MM.1S (cell line): ENCODE measurements at places on chromosomes 4 and X.
A peak's percentile ranks its signal among the peaks of the same experiment; 100 is the strongest.

GRCh38 chr4:39433878-39434492 lies 24.7 kb downstream of the RPL9 start:
- DNase-seq = no peak

DNA sequence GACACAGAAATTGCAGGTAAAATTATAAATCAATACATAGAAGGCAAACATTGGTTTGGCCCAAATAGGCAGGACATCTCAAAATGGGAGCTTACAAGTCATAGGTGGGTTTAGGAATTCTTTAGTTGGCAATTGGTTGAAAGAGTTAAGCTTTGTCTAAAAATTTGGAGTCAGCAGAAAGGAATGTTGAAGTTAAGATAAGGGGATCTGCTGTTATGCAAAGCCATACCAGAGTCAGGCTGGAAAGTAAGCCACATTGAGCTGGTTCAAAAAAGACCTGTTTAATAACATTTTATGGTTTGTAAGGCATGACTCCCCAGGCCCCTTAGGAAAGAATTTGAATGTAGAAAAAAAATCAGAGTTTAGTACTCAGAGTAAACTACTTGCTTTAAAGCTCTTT lies 92.6 kb downstream of the IL13RA2 start:
- DNase-seq = no peak

DNA sequence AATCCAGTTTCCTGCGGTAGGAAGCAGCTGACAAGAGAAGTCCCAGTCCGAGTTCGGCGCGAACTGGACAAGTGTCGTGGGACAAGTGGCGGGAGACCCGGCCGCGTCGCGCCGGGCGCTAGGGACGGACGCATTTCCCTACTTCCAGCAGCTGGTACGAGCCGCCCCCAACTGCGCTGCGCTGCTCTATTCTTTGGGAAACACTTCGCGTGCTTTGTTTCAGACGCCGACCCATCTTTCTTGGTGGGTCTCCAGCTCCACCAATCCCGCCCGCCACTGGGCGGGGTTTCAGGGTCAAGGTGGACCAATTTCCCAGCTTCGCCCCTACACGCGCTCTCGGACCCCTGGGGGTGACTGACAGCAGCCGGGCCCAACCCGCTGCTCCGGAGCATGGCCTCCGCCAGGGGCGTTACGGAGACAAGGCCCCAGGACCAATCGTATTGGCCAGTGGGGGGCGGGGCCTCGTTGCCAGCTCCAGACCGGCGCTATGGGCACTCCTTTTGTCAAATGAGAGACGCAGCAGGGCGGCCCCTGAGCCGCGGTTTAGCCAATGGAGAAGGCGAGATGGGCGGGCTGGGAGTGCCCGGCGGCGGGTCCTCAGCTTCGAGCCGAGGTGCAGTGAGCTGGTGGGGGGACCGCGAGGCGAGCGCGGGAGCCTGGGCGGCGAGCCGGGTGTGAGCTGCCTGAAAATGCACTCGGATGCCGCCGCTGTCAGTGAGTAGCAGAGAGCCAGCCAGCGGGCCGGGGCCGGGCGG lies at the start of gene DCUN1D4:
Gene DCUN1D4 (plus strand): TSS at position 600 of the 755 bp plus-strand sequence. CDS start 90 bp downstream, at position 690.
- DNase-seq = peak; percentile 100

DNA sequence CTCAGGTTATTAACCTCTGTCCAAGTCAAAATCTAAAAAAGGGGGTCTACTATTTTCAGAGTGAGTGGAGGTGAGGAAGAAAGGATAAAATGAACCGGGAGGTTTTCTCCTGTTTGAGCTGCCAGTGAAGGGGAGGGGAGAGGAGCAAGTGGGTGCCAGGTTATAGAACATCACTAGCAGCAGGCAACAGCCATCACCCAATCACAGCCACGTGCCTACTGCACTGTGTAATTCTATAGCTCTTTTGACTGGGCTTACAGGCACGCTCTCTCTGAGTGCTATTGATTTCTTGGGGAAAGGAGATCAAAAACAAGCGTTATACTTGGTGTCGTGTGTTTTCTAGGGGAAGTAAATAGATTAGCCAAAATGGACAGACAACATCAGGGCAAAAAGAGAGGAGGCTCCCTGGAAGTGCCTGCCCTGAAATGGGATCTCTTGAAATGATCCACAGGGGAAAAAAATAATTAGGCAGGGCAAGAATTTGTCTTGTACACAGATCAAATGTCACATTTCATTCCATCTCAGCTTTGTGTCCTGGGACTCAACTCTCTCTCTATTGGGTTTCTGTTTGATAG lies 300.5 kb upstream of the LCORL start:
- DNase-seq = no peak

DNA sequence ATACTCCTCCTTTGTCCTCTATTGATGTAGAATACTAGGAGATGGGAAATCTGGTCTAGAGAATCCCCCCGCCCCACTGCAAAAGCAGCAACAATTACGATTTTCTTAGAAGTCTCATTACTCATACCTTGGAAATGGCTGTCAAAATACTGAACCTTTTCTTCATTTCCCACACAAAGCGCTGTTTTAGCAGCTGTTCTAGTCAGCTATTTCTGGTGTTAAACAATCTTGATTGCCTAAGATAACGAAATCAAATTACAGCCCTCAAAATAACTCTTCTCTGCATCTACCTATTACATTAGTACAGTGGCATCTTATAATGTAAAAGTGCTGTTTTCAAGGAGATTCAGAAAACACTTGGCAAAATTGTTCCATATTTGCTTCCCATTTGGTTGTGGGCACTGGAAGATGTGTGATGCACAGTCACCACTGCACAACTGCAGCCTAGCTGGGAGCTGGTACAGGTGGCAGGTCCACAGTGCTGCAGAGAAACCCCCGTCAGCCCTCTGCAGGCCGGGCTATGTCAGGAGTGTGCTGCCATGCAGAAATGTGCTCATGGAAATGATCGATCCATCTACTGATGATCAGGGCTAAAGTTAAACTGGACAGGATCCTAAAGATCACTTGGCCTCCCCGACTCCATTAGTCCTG lies 50.4 kb downstream of the TBC1D9 start:
- no peak for DNase-seq

- peak; percentile 41 for DNase-seq
These were observed 174.9 kb downstream of the CORIN start for GRCh38 chr4:47662975-47663374.

DNA sequence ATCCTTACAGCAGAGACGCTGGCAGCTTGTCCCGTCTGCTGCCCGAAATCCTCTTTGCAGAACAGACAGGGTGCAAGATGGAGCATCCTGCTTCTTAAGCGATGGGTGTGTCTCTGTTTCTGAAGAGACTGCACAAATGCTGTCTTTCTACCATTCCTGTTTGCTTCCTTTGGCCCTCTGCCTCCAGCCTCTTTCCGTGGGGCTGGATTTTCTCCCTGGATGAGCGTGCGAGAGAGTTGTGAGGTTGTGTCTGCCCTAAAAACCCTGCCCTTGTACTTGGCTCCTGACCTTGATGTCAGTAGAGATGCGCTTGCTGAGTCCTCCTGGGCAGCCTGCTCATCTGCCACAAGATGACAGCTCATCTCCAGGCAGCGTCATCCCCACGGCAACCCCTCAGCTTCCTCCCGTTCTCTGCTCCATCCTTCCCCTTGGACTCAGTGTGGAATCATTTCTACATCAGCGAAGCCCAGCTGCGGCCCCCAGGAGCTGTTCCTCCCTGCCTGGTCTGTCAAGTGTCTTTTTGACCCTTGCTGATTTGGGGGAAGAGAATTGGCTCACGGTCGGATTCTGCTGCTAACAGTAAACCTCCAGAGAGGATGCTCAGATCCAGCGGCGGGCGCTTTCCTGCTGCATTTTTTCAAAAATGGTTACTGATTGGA lies 246.2 kb downstream of the ASMT start:
- DNase-seq = no peak
